Breast epithelium (tissue), 4 donors: ENCODE measurements at places on chromosomes 12 and 14. TPM values are rescaled to one million over a fixed set of nuclear protein-coding genes. Genes with fewer than 3 reads are reported as not detected.

The ITPK1 gene
- total RNA-seq: 91.7 TPM

The FGF23 gene
- not detected for total RNA-seq

The PLEKHG7 gene
- 0.15 TPM for total RNA-seq

The GUCY2C gene
- not detected for total RNA-seq

The CTSG gene
- total RNA-seq: 0.98 TPM

The TCL1A gene
- total RNA-seq: not detected

The IL26 gene
- not detected for total RNA-seq

- peaks cover 6% of the 10 kb centered on the region for H3K4me1 ChIP-seq
- DNase-seq: peak; percentile 75
These were observed at the start of gene PAWR for GRCh38 chr12:79690638-79691510. Gene PAWR, minus strand, starts transcription at chr12:79690964. Its CDS starts 720 bp downstream, at chr12:79690244.

DNA sequence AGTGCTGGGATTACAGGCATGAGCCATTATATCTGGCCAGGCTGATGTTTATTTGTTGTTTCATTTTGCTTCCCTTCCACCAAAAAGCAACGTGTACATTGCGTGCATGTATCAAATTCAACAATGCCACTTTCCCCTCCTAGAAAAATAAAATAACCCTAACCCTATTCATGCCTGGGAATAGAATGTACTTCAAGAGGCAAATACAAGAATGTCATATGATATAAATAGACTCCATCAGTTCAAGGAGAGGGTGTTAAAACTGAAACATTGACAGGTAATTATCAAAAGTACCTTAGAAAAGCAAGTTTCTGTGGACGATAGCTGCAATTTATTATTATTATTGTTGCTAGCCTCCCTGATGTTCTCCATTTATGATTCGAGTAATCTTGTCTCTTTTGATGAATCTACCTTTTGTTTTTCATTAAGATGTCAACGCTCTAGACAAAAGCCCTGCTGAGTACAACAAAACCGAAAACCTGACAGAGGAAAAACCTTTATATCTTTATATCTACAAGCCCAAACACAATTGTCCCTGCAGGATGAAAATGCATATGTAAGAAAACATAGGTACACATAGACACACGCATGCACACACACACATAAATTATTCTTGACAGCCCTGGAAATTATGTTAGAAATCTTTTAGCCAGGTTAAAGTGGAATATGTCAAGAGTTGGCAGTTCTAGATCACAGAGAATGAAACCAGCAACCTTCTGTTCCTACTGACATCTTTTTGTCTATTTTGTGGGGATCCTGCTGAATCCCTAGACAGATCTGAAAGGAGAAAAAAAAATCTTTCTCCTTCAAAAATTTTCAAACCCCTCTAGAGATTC, 98.9 kb downstream of the BTG1 start:
- H3K36me3 ChIP-seq: no peaks in the 10 kb centered on the region
- no peak for DNase-seq
- no peaks in the 10 kb centered on the region for H3K27me3 ChIP-seq
- H3K4me3 ChIP-seq: no peak overlapping the region

DNA sequence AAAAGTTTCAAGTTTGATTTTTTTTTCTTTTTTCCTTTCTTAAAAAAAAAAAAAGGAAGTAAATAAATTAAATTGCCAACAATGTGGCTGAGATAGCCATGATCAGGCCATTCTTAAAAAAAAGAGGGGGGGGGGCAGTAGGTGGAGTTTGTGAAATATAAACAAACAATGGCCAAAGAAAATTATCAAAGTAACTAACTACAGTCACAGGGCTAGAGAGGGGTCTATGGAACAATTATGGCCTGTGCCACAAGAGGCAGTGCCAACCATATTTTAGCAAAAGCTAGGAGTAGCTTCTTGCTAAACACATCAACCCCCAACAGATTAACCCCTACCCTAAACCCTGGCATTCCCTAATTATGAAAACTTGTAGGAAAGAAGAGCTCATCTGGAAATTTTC, 16.2 kb upstream of the SMARCC2 start:
- H3K27ac ChIP-seq: no peak overlapping the region
- no peaks in the 10 kb centered on the region for H3K4me1 ChIP-seq
- no peak overlapping the region for H3K4me3 ChIP-seq
- no peaks in the 10 kb centered on the region for H3K27me3 ChIP-seq
- peaks cover 4% of the 10 kb centered on the region for H3K36me3 ChIP-seq
- DNase-seq: no peak

DNA sequence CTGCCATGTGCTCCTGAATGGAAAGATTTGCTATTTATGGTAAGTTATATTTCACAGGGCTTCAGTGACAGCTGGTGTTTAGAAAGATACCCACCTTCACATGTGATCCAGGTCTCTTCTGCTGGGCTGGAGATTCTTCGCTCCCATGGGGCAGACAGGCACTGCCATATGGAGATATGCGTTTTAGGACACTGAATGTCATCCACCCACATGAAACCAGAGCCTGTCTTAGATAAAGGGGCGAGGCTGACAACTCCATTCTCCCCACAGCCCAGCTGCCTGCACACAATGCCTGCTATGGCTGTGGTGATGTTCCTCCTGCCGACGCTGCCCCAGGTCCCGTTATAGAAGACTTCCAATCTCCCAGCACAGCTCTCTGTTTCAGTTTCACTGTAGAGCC, 69.4 kb downstream of the ACSM4 start:
- no peak for DNase-seq
- H3K4me3 ChIP-seq: no peak overlapping the region
- no peak overlapping the region for H3K27ac ChIP-seq
- no peaks in the 10 kb centered on the region for H3K27me3 ChIP-seq

DNA sequence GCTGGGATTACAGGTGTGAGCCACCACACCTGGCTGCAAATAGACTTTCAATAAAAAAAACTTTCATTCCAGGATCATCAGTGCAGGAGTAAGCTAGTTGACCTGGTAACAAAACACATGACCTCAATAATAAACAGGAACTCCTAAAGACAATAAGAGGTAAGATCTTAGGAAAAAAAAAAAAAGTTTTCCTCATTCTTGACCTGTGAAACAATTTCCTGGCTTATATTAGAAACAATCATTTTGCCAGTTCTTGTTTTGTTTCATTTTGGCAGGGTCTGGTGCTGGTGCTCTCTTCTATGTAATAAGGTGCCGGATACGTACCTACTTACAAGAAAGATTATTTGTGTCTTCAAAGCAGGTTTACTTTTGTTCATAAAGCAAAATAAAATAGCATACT, 90.6 kb upstream of the AMN1 start:
- H3K27me3 ChIP-seq: no peaks in the 10 kb centered on the region
- no peak overlapping the region for H3K27ac ChIP-seq
- no peaks in the 10 kb centered on the region for H3K36me3 ChIP-seq

- no peak overlapping the region for H3K27ac ChIP-seq
- no peak for DNase-seq
- H3K4me1 ChIP-seq: no peaks in the 10 kb centered on the region
- H3K27me3 ChIP-seq: no peaks in the 10 kb centered on the region
- H3K36me3 ChIP-seq: no peaks in the 10 kb centered on the region
These were observed 20.3 kb downstream of the PPM1H start for GRCh38 chr12:62914443-62915203.

DNA sequence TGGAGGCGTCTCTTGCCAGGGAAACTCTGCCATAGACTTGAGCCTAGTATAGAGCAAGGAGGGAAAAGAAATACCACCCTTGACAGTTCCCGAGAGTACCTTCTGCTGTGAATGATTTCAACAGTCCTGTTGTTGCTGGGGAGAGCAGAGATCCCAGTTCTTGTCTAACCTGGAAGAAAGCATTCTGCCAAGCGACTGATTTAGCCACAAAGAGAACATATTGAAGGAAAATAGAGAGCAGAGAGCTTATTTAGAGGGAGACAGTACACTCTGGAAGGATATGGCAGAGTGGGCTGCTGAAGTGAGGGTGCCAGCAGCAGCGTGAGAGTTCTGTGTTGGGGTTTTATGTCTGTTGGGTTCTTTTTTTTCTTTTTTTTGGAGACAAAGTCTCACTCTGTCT, 966.9 kb upstream of the TMEM132C start:
- no peaks in the 10 kb centered on the region for H3K27me3 ChIP-seq
- no peak overlapping the region for H3K4me3 ChIP-seq
- no peaks in the 10 kb centered on the region for H3K36me3 ChIP-seq
- no peak for DNase-seq
- no peak overlapping the region for H3K27ac ChIP-seq

DNA sequence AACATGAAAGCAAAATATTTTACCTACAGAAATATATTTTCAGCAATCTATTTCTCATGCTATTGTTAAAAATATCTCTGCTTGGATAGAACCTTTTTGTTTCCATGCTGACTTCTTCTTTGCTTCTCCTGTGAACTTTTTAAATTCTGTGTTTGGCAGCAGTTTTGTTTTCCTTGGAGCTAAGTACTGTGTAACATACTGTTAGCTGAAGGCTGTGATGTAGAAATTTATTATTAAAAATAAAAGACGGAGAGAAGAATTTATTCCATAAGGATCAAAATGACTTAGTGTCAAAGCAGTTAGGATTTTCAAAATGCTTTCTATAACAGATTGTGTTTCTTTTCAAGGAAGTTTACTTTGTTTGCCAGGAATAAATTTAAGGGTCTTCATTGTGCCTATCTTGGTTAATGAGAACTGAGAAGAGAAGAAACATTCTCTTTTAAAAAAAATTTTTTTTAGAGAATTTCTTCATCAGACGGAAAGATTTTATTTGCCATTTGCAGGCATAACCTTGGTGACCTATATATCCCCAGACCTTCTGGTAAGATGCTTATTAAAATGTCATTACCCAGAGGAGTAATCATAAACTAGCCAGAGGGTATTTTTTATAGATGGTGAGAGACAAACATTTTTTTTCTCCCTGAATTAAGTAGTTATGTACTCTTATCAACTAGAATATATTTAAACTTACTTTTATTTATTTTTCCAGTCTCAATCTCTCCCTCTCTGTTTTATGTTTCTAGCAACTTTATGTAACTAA, 147.1 kb upstream of the SLCO1C1 start:
- DNase-seq: no peak
- H3K4me3 ChIP-seq: no peak overlapping the region
- no peaks in the 10 kb centered on the region for H3K27me3 ChIP-seq

- no peak overlapping the region for H3K27ac ChIP-seq
- no peak overlapping the region for H3K4me3 ChIP-seq
- H3K27me3 ChIP-seq: no peaks in the 10 kb centered on the region
- H3K36me3 ChIP-seq: no peaks in the 10 kb centered on the region
- H3K4me1 ChIP-seq: no peaks in the 10 kb centered on the region
These were observed 296.1 kb downstream of the AKAP6 start for GRCh38 chr14:32625211-32625610.

GRCh38 chr14:74867673-74868072, 8.3 kb downstream of the PROX2 start:
- peak overlapping the region; percentile 25 for H3K27ac ChIP-seq
- H3K4me3 ChIP-seq: no peak overlapping the region
- no peaks in the 10 kb centered on the region for H3K4me1 ChIP-seq
- no peaks in the 10 kb centered on the region for H3K27me3 ChIP-seq
- H3K36me3 ChIP-seq: no peaks in the 10 kb centered on the region
- peak; percentile 48 for DNase-seq

- DNase-seq: no peak
- H3K36me3 ChIP-seq: no peaks in the 10 kb centered on the region
- no peaks in the 10 kb centered on the region for H3K27me3 ChIP-seq
- H3K4me1 ChIP-seq: no peaks in the 10 kb centered on the region
- H3K4me3 ChIP-seq: no peak overlapping the region
These were observed 102.1 kb downstream of the KCNH5 start for GRCh38 chr14:62943202-62943601.

DNA sequence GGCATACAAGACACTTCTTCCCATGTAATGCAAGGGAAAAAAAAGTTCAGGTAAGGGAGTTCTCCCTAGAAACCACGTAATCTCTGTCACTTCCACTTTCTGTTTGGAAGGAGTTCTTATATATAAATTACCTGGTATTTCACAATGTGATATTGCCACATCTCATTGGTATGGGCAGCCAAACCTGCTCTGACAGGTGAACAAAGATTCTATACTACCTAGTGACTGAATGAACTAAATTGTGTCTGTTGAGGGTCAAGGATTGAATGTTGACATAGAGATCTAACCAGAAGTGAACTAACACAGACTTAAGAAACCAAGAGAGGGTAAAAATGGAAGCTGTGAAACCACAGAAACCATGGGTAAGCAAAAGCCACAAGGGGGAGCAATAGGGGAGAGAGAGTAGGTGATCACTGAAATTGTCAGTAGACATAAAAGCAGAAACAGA, 161.3 kb downstream of the RPL10L start:
- H3K27me3 ChIP-seq: no peaks in the 10 kb centered on the region
- no peak overlapping the region for H3K4me3 ChIP-seq
- H3K4me1 ChIP-seq: no peaks in the 10 kb centered on the region
- no peaks in the 10 kb centered on the region for H3K36me3 ChIP-seq

DNA sequence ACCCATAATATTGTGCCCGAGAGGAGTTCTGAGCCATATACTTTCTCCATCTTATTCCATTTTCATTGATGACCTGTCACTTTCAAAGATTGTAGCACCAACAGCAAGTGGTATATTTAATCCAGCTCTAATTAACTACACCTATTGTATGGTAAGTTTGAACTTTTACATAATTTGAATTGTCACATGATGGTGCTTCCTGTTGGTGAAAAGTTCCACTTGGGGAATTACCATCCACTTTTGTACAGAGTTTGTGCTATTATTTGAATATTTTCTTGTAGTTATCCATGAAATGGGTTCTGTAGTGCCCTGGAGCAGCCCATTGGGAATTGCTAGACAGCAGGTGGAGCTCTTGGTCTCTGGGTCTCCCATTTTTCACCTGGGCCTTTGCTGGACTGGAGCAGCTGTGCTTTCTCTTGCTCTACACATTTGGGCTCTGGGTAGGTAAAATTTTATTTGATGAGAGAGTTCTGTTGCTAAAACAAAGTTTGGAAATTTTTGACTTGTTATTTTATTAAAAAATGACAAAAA, 3.0 kb downstream of the SMCO3 start:
- no peaks in the 10 kb centered on the region for H3K27me3 ChIP-seq
- no peak overlapping the region for H3K27ac ChIP-seq
- no peak for DNase-seq
- H3K4me1 ChIP-seq: no peaks in the 10 kb centered on the region
- no peak overlapping the region for H3K4me3 ChIP-seq

DNA sequence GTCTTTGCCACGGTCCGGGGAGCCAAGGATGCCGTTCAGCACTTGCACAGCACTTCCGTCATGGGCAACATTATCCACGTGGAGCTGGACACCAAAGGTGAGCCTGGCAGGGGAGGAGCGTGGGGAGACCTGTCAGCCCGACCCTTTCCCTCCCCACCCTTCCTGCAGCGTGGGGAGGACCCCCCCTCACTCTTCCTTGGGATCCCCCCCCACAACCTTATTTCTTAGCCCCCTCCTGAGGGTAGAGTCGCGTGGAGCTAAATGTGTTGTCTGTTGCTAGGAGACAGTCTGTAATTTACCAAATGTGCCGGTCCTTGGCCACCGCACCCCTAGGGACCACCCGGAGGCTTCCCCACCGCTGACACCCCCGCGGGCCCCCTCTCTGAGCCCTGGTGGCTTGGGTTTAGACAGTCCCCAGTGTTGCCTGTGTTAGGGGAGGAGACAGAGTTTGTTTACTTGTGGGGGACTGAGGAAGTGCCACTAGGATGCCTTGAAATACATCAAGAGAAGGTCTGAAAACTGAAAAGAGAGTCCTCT, 2.3 kb downstream of the SETD1B start:
- H3K4me1 ChIP-seq: peaks cover 17% of the 10 kb centered on the region
- no peak for DNase-seq
- no peaks in the 10 kb centered on the region for H3K36me3 ChIP-seq
- no peaks in the 10 kb centered on the region for H3K27me3 ChIP-seq

GRCh38 chr12:47616440-47616839, 89.4 kb downstream of the RPAP3 start:
- no peaks in the 10 kb centered on the region for H3K27me3 ChIP-seq
- no peak overlapping the region for H3K27ac ChIP-seq
- DNase-seq: no peak
- no peaks in the 10 kb centered on the region for H3K36me3 ChIP-seq
